ENCODE measurements at places on chromosomes 6 and 20. TPM values are rescaled to one million over a fixed set of nuclear protein-coding genes. Genes with fewer than 3 reads are reported as not detected.

Gene PAK5
- polyA plus RNA-seq, result 8.4 TPM

Gene PCK1
- not detected for polyA plus RNA-seq

Gene HUS1B
- not detected for polyA plus RNA-seq

Gene BHLHE23
- not detected for polyA plus RNA-seq

Gene PRDM13
- polyA plus RNA-seq, result not detected

Gene LY6G6D
- polyA plus RNA-seq, result not detected

Gene FAM83C
- polyA plus RNA-seq, result not detected

Gene MROH8
- 3.8 TPM for polyA plus RNA-seq

Gene TOX2
- not detected for polyA plus RNA-seq

Gene DACT2
- not detected for polyA plus RNA-seq

Gene CCN2
- not detected for polyA plus RNA-seq

Gene C20orf204
- polyA plus RNA-seq, result not detected

Gene PACSIN1
- 4.6 TPM for polyA plus RNA-seq

Gene COX4I2
- 1.9 TPM for polyA plus RNA-seq

Gene SNX14
- polyA plus RNA-seq, result 233 TPM

Gene TM9SF4
- polyA plus RNA-seq, result 31.2 TPM

Gene APCDD1L
- polyA plus RNA-seq, result 0.27 TPM

Gene ZBTB12
- not detected for polyA plus RNA-seq

Gene ADGRF5
- polyA plus RNA-seq, result not detected

Gene SERINC1
- polyA plus RNA-seq, result 529 TPM

Gene ELOVL2
- polyA plus RNA-seq, result 9.4 TPM

Gene F13A1
- polyA plus RNA-seq, result 6.2 TPM

Gene LY86
- not detected for polyA plus RNA-seq

Gene LGSN
- 0.65 TPM for polyA plus RNA-seq

Gene VSX1
- polyA plus RNA-seq, result 1.5 TPM

Gene GGTLC1
- not detected for polyA plus RNA-seq

Gene KIF16B
- 5.2 TPM for polyA plus RNA-seq

Gene WFDC5
- not detected for polyA plus RNA-seq

Gene HLA-DQB1
- 1.0 TPM for polyA plus RNA-seq

Gene GPSM3
- not detected for polyA plus RNA-seq

Gene SLC29A1
- 10.8 TPM for polyA plus RNA-seq

Gene NNAT
- polyA plus RNA-seq, result 42.2 TPM

Gene TCP11
- polyA plus RNA-seq, result 0.94 TPM
